Erythroblast (primary cell): ENCODE measurements at places on chromosomes 7 and 10.

DNA sequence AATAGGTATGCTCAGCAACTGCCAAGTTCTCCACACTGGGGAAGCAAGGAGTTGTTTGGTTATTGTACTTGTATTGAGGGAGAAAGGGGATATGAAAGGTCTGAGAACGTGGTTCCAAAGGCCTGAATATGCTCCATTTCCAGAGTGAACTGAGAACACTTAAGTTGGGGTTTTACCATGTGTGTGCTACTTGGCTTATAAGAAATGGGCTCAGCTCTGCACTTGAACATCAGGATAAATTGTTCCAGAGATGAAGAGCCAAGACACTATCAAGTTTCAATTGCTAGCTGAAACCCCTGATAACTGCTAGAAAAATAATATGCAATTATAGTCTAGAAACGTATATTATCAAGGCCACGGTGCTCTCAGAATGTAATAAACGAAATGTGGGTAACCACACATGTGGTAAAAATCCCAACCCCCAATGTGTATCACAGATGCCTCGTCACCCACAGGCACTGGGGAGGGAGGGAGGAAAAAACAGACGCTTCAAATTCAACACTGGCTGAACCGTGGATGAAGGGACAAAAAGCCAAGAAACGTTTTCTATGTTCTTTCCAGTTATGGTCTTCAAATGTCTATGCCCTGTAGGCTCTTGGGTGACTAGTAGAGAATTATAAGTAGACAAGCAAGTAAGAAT, 16.3 kb downstream of the ELMO1 start:
- no peak for DNase-seq

DNA sequence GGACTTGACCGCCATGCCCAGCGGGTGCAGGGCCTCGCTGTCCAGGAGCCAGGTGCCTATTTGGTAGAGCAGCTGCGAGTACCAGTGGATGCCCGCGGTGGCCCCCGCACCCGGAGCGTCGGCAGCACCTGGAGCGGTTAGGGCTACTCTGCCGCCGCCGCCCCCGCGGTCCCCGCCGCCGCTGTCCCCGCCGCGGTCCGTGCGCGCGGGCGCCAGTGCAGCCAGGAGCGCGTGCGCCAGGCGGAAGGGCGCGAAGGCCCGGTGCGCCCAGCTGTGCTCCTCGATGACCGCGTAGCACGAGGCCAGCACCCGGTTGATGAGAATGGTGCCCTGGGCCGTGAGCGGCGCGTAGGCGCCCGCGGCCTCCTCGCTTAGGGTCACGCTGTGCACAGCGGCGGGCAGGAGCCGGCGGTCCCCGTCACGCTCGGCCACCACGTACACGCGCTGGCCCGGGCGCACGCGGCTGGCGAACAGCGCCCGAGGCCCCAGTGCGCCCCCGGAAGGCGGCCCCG, 9.3 kb downstream of the SHH start:
- no peak for DNase-seq

DNA sequence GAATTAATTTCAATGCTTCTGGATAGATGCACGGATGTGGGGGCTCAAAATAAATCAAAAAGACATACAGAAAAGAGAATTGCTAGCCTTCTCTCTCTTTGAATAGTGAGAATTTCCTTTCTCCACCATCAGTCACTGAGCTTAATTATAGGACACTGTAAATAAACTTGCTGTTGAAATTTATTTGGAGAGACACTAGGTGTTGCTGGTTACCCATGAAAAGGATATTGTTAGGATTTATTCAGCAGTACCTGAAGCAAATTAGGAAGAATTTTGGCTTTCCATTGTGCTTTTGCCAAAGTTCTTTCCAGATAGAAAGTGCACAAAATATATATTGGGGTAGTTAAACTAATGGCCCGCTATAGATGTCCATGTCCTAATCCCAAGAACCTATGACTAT, 27.6 kb downstream of the GCC1 start:
- DNase-seq, result no peak

DNA sequence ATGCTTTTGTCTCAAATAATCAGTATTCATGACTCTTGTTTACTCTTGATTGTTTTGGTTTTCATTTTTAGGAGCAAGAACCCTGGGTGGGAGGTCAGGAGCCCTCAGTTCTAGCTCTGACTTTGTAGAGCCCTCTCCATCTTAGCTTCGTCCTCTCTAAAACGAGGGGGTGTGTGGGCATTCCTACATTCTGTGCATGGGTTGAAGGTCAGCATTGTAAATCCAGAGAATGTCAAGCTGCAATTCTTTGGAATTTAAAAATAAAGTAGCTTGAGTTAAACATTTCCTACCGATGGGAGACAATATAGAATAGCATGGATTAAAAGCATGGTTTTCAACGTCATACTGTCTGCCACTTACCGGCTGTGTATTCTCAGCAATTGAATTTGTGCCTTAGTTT, 128.3 kb downstream of the PRPF18 start:
- DNase-seq, result no peak

DNA sequence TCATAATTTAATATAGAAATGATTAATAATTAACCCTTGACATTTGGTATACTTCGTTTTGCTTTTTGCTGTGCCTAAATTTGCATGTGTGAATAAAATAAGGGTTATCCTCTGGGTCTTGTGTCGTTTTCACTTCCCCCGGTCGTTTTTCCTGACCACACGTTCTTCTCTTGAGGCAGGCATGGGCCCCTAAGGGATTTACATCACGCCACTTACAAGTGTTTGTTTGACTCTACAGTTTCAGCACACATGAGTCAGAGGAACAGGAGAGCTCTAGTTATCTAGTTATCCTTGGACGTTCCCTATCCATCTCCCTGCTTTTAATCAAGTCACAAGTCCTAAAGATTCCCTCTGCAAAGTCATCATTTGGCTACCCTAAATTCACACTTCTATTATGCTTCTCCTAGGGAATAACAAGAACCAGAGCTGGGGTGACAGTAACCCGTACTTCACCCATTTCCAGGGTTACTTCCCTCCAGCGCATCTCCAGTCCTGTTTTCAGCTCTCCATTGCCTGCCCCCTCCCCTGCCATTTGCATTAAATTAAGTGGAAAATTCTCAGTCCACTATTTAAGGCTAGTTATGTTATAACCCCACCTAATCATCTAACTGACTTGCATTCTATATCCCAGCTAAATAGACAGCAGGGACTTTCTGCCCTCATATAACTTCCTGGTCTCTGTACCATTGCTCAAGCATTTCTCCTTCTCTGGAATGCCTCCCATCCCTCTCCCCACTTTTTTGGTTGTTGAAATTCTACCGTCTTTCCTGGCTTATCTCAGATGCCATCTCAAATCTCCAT, 206.9 kb downstream of the PTEN start:
- DNase-seq, result no peak

- no peak for DNase-seq
Measured at GRCh38 chr7:79822620-79823240, 311.9 kb upstream of the GNAI1 start.

DNA sequence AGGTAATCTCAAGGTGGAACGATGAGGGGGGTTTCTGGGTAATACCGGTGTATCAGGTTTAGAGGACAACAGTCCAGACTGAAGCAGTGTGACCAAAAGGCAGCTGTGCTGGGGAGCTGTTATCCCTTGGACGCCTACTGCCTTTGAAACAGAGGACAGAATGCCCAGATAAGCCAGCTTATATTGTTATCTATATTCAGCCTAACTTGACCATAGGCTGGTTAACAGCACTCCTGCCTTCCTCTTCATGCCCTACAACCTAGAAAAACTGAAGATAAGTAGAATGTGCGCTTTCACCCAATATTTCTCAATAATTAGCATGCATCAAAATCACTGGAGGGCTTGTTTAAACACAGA, 44.9 kb downstream of the IL6 start:
- peak; percentile 37 for DNase-seq

DNA sequence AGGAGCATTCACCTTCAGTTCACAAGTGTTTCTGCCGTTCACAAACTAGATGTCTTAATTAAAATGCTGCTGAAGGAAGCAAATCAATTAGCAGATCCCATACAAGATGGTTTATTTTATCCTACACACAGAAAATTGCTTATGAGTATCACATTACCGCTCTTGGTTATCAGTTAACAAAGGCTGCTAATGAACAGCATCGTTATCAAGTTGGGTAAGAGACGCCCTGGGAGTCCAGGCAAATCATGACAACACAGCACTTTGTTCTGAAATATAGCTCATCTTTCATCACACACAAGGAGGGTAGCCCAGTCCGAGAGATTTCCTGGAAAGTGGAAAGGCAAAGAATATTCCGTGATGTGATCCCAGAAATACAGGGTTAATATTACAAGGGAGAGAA, 20.8 kb upstream of the FAM170B start:
- DNase-seq, result no peak

GRCh38 chr7:13852281-13852968, 137.0 kb downstream of the ETV1 start:
- DNase-seq, result no peak

- no peak for DNase-seq
Measured at GRCh38 chr10:96368971-96369370, 10.2 kb upstream of the OPALIN start.

DNA sequence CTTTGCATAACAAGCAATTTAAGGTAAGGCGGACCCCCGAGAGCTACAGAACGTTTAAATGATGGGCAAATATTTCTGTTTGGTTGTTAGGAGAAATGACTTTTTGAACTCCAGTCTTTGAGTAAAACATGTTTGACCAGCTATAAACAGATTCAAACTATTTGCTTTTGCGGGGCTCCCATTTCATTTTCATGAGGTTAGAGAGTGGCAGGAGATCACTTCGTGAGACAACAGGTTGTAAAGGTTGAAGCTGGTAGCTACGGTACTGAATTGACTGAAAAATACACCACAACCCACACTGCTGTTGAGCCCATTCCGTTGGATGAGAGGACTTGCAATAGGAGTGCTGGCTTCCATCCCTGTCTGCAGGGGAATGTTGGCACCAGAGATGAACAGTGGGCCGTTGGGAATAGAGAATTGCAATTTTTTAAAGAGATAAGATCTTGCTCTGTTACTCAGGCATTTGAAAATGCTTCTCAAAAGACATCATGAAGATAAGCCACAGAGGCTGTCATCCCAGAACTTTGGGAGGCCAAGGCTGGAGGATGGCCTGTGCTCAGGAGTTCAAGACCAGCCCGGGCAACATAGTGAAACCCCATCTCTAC, 65.7 kb upstream of the CARD11 start:
- DNase-seq, result no peak

- no peak for DNase-seq
Measured at GRCh38 chr7:52498366-52498765, 537.1 kb upstream of the POM121L12 start.

DNA sequence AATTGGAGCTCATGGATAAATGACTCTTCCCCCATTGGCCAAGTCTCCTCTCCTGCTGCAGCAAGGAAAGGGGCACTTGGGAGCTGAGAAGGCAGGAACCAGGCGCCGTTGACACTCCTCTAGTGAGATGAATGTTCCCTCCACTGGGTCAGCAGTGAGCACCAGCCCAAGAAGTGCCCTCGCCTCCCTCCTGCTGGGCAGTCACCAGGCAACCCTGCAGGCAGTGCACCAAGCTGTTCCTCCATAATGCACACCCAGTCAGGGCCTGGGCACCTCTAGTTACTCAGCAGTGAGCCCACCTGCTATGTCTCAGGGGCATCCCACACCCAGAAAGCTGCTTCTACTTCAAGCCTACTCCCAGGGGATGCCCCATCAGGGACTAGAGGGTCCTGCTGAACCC, 84.3 kb downstream of the KCNMA1 start:
- DNase-seq, result no peak

DNA sequence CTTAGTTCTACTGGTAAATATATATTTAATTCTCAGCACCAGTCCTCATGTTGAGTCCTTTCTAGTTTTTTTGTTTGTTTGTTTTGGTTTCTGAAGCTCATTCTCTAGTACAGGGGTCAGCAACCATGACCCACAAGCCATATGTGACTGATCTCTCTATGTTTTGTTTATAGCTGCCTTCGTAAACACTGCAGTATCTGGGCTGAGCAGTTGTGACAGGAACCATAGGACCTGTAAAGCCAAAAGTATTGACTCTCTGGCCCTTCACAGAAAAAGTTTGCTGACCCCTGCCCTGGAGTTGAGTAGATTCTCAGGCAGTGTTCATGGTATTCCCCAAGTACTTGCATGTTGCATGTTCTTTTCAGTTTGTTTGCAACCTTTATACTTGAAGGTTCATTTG, 20.8 kb downstream of the NET1 start:
- no peak for DNase-seq

GRCh38 chr10:75229971-75230370, 5.8 kb downstream of the COMTD1 start:
- DNase-seq, result no peak

- no peak for DNase-seq
Measured at GRCh38 chr7:40655426-40655825, 520.6 kb downstream of the SUGCT start.

GRCh38 chr7:155753446-155753965, 58.8 kb downstream of the SHH start:
- no peak for DNase-seq
